ENCODE measurements at places on chromosomes 2 and 18.

GRCh38 chr2:107721178-107721577 is 105.5 kb upstream of the RGPD4 start:
- DNase-seq = no peak

DNA sequence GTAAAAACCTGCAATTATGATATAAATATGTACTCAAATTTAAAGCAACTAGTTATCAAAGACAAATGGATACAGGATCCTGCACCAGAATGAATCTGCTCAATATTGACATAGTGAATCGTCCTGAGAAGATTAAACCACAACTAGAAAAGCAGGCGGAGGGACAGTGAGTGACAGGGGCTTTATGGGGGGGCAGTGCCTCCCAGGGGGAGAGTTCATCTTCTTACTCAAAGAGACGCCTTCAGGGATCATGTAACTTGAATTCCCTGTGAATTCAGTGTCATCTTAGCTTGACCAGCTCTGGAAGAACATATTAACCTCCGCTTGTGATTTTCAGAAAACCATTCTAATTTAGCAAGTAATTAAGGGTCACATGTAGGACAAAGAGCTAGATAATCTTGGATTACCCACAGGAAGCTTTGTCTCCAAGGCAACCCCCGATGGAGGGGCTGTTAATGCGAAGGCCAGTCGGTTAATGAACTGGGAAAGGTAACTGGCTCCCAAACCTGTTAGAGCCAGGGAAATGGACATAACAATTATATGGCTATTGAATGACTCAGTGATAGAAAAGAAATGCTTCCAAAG is 17.4 kb upstream of the LMAN1 start:
- DNase-seq = no peak

GRCh38 chr18:3395466-3395865 is 54.5 kb upstream of the TGIF1 start:
- DNase-seq = no peak

- no peak for DNase-seq
Observed at GRCh38 chr18:5476961-5477800, 66.6 kb downstream of the EPB41L3 start.

DNA sequence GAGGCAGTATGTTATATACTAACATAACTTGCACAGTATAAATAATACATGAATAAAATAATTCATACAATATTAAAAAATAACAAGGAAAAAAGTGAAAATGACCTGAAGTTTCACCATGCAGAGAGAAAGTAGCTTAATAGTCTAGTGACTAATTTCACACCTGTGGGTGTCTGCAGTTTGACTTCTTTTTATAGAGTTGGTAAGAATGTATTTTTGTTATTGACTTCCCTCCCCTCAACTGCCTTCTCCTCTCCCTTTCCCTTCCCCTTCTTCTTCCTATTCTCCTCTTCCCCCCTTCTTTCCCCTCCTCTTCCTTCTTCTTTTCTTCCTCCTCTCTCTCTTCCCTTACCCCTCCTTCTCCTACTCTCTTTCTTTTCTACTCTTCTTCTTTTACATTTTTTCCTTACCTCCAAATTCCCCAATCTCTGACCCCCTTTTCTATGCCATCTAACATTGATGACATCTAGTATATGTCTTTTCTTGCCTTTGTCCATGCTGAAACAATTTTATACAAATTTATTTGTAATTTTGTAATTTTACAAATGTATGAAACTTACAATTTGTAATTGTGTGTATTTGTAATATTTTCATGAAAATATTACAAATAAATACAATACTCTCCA is 3.1 kb downstream of the DNAH6 start:
- no peak for DNase-seq

- no peak for DNase-seq
Observed at GRCh38 chr2:48357351-48357750, 172.6 kb upstream of the STON1 start.
